ENCODE measurements at places on chromosomes 7 and 10.
A peak's percentile ranks its signal among the peaks of the same experiment; 100 is the strongest.

DNA sequence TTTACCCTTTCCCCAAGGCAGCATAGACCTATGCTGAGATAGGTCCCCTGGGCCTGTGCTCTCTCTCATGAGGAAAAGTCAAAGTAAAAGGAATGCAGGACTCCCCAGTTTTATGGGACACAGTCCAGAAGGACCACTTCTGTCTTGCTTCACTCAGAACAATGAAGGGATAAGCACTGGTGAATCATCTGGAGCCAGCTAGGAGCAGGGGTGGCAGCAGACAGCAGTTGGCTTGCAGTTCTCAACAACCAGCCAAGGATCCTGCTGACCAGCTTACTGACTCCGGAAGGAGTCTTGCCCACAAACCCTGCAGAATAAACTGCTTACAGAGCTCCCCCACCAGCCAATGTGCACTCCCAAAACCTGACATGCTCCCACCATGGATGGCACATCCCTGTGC lies 152.1 kb upstream of the GHITM start:
- DNase-seq = no peak

DNA sequence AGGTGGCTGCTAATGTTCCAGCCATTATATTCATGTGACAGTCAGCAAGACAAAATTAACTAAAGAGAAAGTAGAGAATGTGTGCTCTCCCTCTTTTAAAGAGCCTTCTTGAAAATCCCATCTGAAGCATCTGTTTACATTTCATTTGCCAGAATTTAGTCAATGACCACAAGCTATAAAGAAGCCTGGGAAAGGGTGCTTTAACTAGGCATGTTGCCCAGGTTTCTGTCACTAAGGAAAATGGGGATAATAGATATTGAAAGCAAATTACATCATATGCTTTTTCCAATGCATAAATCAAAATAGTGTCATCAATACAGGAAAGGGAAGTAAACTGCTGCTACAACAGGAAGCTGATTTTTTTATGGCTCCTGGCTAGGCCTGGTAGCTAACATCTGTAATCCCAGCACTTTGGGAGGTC lies 67.7 kb downstream of the ELAPOR2 start:
- DNase-seq = no peak

GRCh38 chr7:27158436-27159265 lies 2.2 kb upstream of the HOXA7 start:
- DNase-seq = no peak

GRCh38 chr10:113045147-113046055 lies 95.4 kb downstream of the TCF7L2 start:
- DNase-seq = no peak

DNA sequence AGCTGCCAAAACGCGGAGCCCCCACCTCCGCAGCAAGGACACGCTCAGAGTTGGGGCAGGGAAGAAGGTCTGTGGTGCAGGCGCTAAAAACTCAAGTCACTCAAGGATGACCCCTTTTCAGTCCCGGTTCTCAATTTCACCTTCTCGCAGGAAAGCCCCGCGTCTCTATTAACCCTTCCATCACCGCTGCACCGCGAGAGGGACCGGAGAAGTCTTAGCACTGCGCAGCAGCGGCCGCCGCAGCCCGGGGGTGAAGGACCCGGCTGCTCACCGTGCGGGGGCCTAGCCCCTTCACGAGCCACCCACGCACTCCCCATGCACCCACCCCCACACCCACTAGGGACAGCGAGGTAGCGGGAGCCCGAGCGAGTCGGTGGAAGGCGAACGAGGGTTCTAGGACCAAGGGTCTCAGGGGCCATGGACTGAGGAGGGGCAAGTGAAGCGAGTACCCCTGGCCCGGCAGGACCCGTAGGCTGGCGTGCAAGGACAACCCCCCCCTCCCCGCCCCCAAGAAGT lies 162.9 kb downstream of the SH3PXD2A start:
- no peak for DNase-seq

GRCh38 chr7:88042157-88042556 lies 108.1 kb downstream of the ADAM22 start:
- no peak for DNase-seq

DNA sequence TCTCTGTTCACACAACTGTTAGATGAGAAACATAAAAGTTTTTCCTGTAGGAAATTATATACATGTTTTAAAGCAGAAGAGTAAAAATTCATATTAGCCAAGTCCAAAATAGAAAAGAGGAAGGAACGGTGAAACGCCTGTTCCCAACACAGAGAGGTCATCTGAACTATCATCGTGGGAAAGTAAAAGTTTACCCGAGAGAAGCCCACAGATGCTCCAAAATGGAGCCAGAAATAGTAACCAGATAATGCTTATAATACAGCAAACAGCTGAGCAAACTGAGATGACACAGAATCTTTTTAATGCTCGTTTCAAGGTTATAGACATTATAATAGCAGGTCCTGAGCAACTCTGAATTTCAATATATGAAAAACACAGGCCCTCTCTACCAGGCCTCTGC lies 24.5 kb downstream of the FRMD4A start:
- no peak for DNase-seq

DNA sequence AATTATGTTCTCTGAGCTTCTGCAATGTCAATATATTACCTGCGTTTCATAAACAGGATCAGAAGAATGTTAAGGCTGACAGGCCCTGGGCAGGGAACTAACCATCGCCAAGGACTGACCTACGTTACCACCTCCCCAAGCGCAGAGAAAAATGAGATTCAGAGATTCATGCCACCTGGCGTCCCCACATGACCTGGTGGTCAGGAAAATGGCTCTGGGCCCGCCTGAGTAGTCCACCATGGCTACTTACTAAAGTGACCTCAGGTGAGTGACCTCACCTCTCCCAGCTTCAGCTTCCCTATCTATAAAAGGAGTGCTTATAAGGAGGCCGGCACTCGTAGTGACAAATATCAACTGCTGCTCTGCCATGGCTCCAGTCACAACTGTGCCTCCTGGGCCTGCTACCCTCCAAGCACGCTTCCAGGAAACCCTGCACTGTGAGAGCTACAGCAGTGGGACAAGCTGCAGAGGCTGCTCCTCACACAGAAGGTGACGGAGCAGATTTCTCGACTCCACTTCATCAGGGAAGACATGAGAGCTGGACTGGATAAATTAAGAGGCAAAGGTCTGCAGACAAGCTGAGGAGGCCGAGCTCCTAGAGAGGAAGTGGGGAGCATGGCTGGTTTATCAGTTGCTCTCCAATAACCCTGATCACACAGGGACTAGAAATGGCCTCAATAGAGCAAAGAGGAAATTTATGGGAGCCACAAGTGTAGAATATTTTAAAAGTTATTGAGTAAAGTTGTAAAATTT lies 103.0 kb downstream of the RNF216 start:
- no peak for DNase-seq

- no peak for DNase-seq
Observed at GRCh38 chr7:106462365-106462859, 177.6 kb upstream of the NAMPT start.

GRCh38 chr10:80684259-80684658 lies 146.6 kb downstream of the SH2D4B start:
- no peak for DNase-seq

DNA sequence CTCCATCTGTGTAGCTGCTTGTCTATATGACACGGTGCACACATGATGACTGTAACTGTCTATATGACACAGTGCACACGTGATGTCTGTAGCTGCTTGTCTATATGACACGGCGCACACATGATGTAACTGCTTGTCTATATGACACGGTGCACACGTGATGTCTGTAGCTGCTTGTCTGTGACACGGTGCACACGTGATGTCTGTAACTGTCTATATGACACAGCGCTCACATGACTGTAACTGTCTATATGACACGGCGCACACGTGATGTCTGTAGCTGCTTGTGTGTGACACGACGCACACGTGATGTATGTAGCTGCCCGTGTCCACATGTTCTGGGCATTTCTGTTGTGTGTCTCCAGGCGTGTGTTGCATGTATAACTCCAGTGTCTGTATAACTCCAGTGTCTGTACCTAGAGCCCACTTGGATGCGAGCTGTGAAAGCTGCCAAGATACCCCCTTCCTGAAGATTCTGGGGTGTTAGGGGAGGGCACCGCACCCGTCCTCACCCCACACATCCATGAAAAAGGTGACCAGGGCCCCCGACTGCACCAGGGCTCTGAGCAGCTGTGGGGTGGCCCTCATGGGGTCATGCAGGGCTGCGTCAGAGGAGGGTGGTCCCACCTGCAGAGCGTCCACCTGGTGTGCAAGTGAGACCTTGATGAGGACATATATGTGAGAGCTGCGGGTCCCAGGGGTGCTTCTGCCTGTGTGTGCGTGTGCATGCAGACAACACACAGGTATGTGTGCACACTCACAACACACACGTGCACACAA lies 137.9 kb downstream of the ELFN1 start:
- no peak for DNase-seq

- DNase-seq = no peak
Observed at GRCh38 chr10:27022048-27022447, 78.2 kb downstream of the ANKRD26 start.

DNA sequence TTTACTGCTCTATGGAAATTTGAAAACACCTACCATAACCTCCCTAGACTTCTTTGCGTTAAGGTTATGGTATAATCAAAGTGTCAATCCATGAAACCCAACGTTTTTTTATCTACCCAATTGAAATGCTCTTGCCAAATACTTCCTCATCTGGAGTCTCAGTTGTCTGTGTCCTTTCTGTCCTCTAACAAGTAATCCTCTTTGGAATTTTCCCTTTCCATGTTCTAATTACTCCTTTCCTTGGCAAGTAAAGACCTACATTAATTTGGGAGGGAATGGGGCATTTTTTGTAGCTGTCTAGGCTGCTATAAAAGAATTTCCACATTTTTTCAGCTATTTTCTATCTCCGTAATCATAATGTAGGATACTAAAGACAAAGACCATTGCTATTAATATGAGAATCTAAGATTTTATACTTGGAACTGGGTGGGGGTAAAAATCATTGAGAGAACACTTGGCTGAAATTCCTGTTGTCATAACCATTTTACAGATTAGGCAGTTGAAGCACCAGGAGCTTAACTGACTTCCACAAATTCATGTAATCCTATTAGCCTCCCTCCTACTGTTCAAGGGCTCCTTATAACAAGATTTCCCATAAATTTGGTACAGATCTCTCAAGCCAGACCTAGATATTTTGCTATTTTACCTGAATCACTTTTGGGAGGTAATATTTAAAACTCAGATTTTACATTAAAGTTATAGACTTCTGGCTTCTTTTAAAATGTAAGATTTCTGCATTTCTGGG lies 1307.6 kb downstream of the XPNPEP1 start:
- no peak for DNase-seq

DNA sequence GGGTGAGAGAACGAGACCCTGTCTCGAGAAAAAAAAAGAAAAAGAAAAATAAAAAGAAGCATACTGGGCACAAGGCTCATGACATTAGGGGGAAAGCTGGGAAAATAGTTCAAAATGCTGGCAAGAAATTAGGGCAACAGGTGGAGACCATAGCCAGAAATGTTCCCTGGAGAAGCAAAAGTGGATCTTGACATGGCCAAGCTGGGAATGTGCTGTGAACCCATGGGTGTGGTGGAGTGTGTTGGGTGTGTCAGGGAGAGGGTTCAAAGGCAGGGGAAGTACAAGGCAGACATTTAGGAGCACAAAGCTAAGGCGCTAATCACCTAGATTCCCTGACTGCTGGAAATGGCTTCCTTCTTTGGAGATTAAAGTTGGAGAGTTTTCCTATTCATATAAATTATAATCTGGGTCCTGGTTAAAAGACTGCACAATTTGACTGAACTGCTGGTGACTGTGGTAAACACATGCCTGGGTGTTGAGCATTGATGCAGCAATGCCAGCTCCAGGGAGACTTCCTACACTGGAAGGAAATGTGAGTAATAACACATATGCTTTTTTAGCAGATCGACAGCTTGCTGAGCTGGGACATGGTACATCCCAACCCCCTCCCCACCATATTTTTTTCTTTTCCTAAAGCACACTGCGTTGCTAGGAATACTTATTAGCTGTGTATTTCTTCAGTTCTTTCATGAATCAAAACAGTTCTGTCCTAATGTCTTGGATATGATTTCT lies 70.1 kb upstream of the ARHGAP21 start:
- no peak for DNase-seq

DNA sequence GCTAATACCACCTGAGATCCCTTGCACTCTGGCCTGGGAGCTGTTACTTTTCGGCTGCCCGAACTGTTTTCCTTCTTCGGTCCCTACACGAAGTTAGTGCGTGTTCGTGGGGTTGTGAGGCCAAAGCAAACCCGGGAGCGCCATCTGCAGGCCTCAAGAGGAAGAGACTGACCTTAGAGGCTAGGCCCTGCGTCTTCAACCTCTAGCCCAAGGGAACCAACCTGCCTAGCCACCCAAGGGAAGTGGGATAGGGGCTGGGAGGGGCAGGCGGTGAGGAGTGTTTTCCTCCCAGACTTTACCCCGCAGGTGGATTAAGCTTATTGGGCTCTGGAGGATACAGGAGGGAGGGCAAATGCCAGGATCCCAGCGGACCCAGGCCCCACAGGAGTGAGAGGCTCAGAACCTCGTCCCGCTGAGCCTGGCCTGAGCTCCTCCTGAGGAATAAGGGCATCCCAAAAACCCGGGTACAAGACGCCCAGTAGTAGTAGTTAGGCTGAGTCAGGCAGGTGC lies 1.7 kb upstream of the PAX2 start:
- DNase-seq = peak; percentile 24

DNA sequence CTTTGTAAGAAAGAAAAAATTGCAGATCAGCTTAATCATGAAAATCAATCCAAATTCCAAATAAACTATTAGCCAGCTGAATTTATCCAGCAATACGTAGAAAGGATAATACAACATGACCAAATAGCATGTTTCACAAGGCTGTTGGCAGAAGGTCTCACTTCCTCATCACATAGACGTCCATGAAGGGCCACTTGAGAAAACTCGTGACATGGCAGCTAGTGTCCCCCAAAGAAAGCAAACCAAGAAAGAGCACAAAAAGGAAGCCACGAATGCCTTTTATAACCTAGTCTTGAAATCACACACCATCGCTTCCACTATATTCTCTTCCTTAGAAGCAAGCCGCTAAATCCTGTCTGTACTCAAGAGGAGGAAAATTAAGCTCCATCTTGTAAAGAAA lies 105.6 kb upstream of the NRBF2 start:
- DNase-seq = no peak

GRCh38 chr7:72446591-72447462 lies 34.7 kb upstream of the CALN1 start:
- no peak for DNase-seq

DNA sequence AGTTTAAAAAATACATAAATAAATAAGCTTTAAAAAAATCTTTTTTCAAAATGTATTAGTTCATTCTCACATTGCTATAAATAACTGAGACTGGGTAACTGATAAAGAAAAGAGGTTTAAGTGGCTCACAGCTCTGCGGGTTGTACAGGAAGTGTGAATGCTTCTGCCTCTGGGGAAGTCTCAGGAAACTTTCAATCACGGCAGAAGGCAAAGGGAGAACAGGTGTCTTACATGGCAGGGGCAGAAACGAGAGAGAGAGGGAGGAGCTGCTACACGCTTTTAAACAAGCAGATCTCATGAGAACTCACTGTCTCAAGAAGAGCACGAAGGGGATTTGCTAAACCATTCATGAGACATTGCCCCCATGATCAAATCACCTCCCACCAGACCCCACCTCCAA lies 114.6 kb downstream of the DNAJC1 start:
- DNase-seq = no peak
